ENCODE measurements at places on chromosomes 4 and X. TPM values are rescaled to one million over a fixed set of nuclear protein-coding genes. Genes with fewer than 3 reads are reported as not detected.

Gene MAGEA6
- not detected for polyA plus RNA-seq

Gene GATA1
- polyA plus RNA-seq = not detected

Gene CYSLTR1
- polyA plus RNA-seq = not detected

Gene ENPP6
- polyA plus RNA-seq = not detected

Gene GLRB
- polyA plus RNA-seq = 24.9 TPM

Gene CDKL5
- polyA plus RNA-seq = 5.1 TPM

Gene LGI2
- polyA plus RNA-seq = 10.3 TPM

Gene BBS7
- polyA plus RNA-seq = 60.9 TPM

Gene ASMT
- 1.8 TPM for polyA plus RNA-seq

Gene CSN3
- not detected for polyA plus RNA-seq

Gene PTPN13
- 6.7 TPM for polyA plus RNA-seq

Gene CT45A2
- not detected for polyA plus RNA-seq

Gene STK26
- 8.8 TPM for polyA plus RNA-seq

Gene TKTL2
- polyA plus RNA-seq = 0.42 TPM

Gene CXCL11
- 0.33 TPM for polyA plus RNA-seq

Gene CACNA1F
- polyA plus RNA-seq = not detected

Gene CT45A3
- polyA plus RNA-seq = not detected

Gene ADRA2C
- 3.0 TPM for polyA plus RNA-seq

Gene GPR119
- polyA plus RNA-seq = not detected

Gene ETDC
- polyA plus RNA-seq = not detected

Gene ARX
- 42.8 TPM for polyA plus RNA-seq

Gene GIMD1
- not detected for polyA plus RNA-seq

Gene AWAT2
- polyA plus RNA-seq = not detected

Gene NXF2
- not detected for polyA plus RNA-seq

Gene MAGT1
- 2.5 TPM for polyA plus RNA-seq

Gene ARMCX4
- polyA plus RNA-seq = 32.2 TPM

Gene NLGN3
- polyA plus RNA-seq = 11.7 TPM

Gene MTMR8
- polyA plus RNA-seq = 2.1 TPM

Gene ZFP92
- not detected for polyA plus RNA-seq

Gene ODAM
- polyA plus RNA-seq = not detected

Gene TCEAL6
- polyA plus RNA-seq = not detected

Gene CSN1S1
- not detected for polyA plus RNA-seq

Gene GUCY1B1
- 13.6 TPM for polyA plus RNA-seq

Gene NOCT
- 5.1 TPM for polyA plus RNA-seq

Gene NDNF
- 4.3 TPM for polyA plus RNA-seq

Gene MAGEC1
- polyA plus RNA-seq = not detected

Gene PPARGC1A
- 7.0 TPM for polyA plus RNA-seq

Gene ZNF157
- polyA plus RNA-seq = 3.5 TPM

Gene YTHDC1
- polyA plus RNA-seq = 139 TPM

Gene F8
- 2.1 TPM for polyA plus RNA-seq

Gene EDA
- 1.3 TPM for polyA plus RNA-seq
